ENCODE measurements at places on chromosomes 11 and 22. TPM values are rescaled to one million over a fixed set of nuclear protein-coding genes. Genes with fewer than 3 reads are reported as not detected.

GLYAT gene
- total RNA-seq, result 0.31 TPM

JOSD1 gene
- total RNA-seq, result 66.1 TPM

ADAMTS15 gene
- 4.7 TPM for total RNA-seq

- DNase-seq, result no peak
These were observed 57.6 kb upstream of the B3GAT1 start for GRCh38 chr11:134469627-134470026.

- no peak for DNase-seq
These were observed 92.9 kb upstream of the USP47 start for GRCh38 chr11:11748706-11749365.

- no peak for DNase-seq
These were observed 11.0 kb downstream of the DDB2 start for GRCh38 chr11:47225552-47226400.
